ENCODE measurements at places on chromosomes 11 and 22.

DNA sequence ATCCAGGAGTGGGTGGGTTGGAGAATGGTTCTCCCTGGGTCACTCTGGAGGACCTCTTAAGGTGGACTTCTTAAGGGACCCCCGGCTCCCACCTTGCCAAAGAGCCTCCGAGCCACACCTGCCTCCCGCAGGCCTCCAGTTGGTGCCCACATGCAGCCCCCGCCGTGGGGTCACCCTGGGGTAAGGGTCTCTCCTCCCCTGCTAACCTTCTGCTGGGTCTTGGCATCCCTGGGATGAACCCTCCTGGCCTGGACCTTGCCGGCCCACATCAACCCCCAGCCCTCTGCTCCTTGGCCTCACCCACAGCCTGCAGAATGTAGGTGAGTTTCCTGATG lies 12.5 kb upstream of the MUC6 start:
- no peak for DNase-seq

DNA sequence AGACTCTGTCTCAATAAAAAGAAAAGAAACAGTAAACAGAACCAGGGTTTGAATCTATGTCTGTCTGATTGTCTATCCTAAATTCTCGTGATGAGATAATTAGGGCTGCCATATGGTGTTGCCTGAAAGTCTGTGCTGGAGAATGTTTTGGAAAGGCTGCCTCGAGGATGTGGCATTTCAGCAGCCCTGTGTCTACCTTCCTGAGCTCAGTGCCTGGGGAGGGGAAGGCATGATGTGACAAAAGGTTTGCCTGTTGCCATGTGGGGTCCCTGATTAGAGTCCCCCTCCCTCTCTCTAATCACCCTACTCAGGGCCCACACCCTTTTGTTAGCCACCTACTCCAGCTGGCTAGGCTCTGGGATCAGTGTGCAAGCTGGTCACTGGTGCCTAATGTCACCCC lies 15.2 kb downstream of the CD82 start:
- DNase-seq: no peak

DNA sequence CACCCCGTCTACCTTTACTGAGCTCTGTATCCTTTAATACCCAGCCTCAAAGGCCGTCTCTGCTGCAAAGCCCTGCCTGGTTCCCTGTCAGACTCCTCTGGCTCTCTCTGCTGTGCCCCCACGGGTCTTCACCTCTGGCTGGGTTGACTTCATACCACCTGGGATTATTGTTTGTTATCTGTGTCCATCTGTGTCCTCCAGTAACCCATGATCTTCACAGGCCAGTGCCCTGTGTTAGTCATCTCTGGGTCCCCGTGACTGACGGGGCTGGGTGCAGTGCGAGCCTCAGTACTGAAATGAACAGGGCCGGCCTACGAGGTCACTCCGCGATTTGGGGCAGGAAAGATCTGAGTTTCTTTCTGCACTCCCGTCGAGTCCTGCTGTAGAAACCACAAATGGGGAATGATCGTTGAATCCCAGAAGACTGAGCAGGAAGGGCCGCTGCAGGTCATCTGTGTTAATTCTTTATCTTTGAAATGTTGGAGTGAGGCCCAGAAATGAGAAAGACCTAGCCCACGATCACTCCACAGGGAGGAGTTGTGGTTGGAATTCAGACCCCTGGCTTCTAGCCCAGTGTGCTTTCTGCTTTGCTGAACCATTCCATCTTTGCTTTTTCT lies 12.3 kb upstream of the TUB start:
- DNase-seq: no peak

DNA sequence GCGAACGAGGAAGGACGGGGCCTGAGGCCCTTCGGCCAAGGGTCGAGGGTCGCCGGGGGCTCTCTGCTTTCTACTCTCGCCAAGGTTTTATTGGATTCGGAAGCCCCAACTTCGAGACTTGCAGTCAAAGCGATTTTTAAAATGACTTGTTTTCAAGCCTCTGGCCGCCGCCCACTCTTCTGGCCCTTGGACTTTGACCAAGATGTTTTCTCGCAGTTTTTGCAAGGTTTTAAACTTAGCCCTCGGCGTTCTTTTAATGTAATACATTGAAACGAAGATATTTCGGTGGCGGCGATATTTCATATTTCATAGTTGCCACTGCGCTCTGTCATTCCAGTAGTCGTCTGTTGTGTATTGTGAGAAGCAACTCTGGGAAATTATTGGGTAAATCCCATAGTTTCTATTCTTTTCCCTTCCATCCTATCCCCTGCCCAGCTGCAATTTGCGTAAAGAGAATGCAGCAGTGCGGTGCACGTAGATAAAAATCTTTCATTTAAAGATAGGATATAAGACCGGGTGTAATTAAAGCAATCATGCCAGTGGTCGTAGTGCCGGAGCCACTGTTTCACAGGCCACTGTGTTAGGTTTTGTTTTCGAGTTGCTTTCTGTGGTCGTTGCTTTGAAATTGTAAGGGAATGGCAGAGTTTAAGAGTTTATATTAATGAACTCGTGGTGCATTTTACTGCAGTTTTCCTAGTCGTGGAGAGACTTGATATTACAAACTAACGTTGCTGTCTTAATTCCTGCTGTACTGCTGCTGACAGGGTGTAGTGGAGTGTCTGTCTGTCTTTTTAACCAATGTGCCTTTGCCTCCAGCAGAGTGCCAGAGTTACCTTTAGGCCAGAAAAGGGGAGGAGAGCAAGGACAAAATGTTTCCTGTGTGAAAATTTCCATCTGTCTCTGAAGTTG lies 702 bp downstream of the BIRC2 start:
- no peak for DNase-seq

DNA sequence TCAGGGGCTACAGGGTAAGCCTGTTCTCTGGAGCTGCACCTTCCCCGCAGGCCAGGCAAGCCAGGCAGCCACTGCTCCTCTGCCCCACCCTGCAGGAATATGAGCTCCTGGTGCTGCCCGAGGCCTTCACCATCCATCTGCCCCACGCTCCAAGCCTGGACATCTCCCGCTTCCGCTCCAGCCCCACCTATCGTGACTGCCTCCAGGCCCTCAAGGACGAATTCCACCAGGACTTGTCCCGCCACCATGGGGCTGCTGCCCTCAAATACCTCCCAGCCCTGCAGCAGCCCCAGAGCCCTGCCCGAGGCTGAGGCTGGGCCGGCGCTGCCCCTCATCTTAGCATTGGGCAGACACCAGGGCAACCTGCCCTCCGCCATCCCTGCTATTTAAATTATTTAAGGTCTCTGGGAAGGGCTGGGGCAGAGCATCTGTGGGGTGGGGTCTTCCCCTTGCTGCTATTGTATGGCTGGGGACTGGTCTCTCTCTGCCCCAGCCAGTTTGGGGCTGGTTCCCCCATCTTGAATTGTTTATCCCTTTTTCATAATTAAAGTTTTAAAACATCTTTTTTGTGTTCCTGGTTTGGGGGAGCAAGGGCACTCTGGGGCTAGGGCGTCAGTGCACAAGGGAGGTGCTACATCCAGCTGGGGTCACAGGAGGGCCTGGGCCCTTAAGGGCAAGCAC lies 6.2 kb downstream of the LARGE2 start:
- no peak for DNase-seq

GRCh38 chr22:29037340-29037932 lies 24.2 kb downstream of the C22orf31 start:
- no peak for DNase-seq

GRCh38 chr11:44938066-44938691 lies 12.5 kb downstream of the TP53I11 start:
- no peak for DNase-seq

DNA sequence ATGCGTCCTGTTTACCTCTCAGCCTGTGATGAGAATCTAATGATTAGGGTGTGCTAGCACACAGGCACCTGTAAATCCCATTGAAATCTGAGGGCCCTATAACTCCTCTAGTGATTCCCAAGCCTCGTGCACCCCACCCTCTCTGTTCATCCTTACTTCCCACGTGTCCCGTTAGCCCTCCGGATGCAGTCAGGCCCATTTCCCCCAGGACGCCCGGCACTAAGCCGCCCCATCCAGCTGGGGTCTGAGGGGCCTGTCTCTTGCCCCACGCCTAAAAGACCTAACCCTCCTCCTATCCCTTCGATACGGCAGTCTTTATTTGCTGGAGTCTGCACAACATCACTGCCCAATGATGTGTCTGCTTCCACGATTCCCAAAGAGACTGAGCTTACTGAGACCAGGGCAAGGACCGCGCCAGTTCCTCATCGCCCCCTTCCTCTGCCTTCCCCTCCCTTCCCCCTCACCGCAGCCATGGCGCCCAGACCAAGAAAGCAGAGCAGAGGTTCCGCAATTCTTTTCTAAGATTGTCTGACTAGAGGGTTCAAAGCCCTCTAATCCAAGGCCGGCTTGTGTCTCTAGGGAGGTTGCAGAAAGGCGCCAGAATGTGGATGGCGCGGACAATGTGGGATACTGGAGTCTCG lies 1.1 kb upstream of the FADS2 start:
- no peak for DNase-seq

GRCh38 chr11:61593151-61593550 lies 12.3 kb upstream of the SYT7 start:
- DNase-seq: no peak

- DNase-seq: no peak
These were observed 1.3 kb upstream of the C1QTNF5 start for GRCh38 chr11:119342023-119342300.

DNA sequence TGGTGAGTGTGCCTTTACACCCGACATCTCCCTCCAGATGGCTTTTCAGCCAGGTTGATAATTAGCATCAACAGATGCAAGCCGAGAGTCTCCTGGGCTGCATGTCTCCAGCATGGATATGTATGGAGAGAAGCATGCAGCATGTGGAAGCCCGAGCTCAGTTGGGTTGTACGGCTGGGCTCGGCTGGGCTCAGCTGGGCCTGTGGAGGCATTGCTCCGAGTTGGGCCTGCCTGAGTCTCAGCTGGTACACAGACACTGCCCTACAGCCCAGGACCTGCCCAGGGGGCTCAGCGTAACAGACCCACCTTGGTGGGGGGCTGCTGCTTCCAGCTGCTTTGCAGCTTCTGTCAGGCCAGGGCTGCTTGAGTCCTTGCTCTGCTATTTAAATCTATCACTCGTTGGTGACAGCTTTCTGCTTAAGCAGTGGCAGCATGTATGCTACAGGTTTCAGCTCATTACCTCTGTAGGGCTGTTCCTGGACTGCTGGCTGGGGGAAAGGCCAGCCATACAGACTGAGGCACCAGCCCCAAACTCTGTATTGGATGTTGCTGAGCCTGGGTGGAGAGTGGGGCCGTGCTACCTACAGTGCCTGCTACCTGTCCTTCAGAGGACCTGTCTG lies 115.5 kb downstream of the TEAD1 start:
- DNase-seq: no peak

GRCh38 chr11:119791701-119792151 lies 62.7 kb upstream of the NECTIN1 start:
- no peak for DNase-seq

DNA sequence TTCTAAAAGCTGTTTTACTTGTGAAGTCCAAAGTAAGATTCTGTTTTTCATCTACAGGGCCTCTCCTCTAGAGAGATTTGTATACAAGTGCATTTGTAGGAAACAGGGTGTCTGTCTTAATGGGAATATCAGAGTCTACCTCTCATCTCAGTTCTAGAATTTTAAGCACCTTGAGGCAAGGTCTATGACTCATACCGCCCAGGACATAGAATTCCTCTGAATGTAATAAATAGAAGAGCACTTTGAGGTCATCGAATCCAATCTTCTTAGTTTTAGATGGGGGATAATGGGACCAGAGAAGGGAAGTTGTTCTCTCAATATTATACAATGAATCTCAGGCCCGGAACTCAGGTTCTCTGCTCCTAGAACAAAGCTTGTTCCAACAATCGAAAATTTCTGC lies 101.8 kb upstream of the TIMP3 start:
- no peak for DNase-seq

DNA sequence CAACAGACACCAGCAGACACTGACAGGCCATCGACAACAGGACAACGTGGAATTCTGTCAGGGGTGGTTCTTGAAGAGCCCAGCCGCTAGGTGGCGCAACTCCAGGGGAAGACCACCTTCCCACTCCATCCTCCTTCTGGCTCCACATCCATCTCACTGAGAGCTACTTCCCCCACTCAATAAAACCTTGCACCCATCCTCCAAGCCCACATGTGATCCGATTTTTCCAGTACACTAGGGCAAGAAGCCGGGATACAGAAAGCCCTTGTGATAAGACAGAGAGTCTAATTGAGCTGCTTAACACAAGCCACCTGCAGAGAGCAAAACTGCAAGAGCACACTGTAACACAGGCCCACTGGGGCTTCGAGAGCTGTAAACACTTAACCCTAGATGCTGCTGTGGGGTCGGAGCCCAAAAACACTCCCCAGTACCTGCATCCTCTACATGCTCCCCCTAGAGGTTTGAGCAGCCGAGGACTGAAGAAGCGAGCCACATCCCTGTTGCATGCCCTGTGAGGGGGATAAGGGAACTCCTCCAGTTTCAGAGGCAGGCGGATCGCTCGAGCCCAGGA lies 11.5 kb upstream of the RAB39A start:
- DNase-seq: no peak

- DNase-seq: no peak
These were observed 43.9 kb downstream of the RRAS2 start for GRCh38 chr11:14315130-14315529.

- DNase-seq: no peak
These were observed 38.8 kb downstream of the PPP2R1B start for GRCh38 chr11:111727431-111727830.

- DNase-seq: no peak
These were observed 618.2 kb downstream of the TBC1D22A start for GRCh38 chr22:47380692-47381091.

DNA sequence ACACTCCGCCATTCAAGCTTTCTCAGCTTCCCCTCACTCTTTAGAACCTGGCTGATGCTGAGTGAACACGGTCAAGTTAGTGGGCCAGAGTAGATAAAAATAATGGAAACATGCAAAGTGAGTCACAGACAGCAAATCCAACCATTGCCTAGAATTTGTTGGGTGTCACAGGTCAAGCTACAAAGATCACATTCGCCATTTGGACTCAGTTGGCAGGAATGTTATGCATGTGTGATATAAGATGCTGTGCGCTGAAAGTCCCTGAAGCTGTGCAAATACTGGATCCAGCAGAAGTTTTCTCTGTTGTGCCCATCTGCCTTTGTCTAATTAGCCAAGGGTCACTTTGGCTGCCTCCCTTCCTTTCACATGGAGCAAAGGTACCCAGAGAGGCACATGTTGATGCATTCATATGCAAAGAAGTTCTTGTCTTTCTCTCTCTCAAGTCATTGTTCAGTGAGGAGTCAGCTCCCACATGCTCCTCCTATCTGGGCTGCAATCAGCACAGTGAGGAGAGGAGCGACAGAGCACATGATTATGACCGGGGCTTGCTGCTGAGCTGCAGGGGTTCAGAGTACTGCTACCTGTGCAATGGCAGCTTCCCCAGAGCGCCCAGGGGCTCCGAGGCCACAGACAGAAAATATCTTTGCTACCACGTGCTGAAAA lies 39.7 kb downstream of the FLI1 start:
- no peak for DNase-seq

GRCh38 chr11:100031973-100032372 lies 655.1 kb upstream of the ARHGAP42 start:
- no peak for DNase-seq

Data from stimulated activated CD8-positive, alpha-beta memory T cell treated with anti-CD3 and anti-CD28 coated beads, Interleukin-4, amount 100 ng/mL, for 1 hour (primary cell).